ENCODE measurements at places on chromosomes 5 and 9.

DNA sequence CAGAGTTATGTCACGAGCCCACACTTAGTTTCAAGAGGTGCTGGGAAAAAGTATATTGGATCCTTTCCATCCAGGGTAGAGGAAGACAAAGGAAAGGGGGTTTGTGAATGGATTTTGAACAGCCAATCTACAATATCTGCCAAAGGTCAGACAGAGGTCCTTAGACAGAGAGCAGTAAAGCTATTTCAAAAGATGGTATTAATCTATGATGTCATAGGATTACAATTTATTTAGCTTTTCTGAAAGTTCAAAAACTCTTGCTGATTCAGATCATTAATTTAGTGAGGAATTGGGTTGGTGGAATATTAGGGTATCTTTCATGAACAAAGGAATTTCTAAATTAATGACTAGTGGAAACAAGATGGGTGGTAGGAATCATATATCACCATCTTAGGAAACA lies 126.9 kb downstream of the NTRK2 start:
- no peak for DNase-seq

GRCh38 chr5:114010362-114010761 lies 351.5 kb upstream of the KCNN2 start:
- no peak for DNase-seq

DNA sequence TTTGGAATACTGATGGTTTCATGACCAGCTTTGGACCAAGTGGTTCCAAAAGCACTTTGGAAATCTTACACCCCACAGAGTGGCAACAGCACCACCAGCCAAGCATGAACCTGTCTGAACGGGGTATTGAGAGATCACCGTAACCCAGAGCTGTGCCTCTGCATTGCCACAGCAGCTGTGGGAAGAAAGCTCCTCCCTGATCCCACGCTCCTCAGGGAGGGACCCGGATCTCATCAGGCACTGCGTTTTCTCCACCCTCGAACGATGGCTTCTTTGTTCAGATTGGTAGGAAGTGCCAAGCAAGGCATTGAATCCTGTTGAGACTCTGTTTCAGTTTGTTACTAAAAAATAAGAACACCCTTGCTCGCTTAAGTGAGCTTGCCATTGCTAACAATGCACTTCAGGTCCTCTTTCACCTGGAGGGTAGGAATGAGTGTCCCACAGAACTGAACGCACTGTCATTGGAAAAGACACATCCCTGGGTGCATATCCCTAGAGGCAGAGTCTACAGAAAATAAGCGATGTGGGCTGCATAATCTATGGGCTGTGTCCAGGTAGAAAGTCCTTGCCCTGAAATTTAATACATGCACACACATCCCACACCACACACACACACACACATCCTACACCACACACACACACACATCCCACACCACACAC lies 118.0 kb upstream of the ICE1 start:
- DNase-seq = no peak

DNA sequence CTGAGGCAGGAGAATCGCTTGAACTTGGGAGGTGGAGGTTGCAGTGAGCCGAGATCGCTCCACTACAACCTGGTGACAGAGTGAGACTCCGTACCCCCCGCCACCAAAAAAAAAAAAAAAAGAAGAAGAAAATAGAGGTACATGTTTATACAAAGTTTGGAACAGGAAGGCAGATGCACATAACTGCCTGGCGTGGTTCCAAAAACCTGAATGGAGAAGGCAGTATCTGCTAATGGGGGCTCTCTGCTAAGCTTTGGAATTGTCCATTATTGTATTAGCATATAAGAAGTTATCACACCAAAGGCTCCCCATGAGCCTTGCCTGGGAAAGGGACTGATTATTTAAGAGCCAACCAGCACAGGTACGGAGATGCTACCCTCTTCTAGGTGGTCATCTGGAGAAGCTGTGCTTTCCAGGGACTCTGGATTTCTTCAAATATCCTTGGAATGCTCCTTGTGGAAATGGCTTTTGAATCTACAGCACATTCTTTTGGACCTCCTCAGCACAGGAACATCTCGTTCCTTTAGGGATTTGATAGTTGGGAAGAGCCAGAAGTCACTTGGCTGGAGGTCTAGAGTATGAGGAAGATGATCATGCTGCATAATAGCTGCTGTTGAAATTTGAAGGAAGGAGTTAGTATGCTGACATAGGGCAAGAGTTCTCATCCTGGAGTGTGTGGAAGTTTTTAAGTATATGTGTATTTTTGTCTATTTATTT lies 42.5 kb upstream of the ABCA1 start:
- DNase-seq = no peak

DNA sequence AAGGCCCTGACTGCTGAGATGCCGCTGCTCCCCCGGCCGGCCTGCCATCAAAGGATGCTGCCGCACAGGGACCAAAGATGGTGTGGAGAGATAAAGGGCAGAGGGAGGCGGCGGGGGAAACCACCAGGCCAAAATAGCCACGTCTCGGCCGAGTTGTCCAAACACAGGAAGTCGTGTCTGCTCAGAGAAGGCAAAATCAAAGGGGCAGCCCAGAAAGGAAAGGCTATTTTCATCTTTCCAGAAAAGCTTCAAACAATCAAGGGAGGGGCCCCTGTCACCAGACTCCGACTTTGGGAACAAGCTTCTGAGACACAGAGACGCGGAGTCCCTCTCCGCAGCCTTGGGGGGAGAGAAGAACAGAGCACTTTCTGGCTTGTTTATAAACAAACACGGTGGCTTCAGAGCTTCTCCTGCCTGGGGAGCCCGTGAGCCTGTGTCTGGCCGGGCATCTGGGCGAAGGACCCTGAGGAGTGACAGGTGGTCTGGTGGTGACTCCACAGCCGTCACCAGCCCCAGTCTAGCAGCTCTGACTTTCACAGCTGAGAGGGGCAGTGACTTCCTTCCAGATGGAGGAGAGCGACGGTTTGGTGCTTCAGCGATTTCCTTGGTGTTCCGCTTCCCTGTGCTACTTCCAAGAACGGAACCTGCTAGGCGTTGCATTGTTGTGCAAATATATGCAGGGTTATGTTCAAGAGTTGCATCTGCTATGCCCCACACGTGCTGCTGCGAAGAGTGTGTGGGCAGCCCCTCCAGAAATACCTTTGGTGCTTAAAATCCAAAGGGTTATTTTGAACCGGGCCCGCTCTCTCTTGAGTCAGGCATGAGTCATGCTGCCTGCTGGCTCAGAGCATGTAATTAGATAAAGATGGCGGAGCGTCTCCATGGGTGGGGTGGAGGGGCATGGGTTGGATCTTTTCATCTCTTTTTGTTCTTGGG lies 24.0 kb downstream of the ADAMTSL2 start:
- DNase-seq = peak; percentile 33

GRCh38 chr5:125551246-125551645 lies 804.8 kb upstream of the ZNF608 start:
- DNase-seq = no peak

- no peak for DNase-seq
Observed at GRCh38 chr9:106218854-106219253, 524.5 kb downstream of the TMEM38B start.

DNA sequence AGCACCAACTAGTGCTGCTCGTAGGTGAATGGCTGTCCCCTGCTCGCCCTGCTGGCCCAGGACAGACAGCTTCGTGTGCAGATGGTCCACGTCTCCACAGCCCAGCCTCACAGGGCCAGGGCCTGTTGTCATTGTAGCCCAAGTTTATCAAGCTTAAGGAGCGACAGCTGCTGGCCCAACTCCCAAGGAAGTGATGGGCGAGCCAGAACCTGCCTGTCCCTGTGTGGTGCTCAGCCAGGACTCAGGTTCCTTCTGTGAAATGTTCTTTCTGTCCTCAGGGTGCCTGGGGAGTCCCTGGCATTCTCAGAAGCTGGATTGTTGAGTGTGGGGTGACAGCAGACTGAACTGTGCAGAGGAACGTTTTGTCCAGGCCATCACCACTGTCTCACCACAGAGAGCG lies 16.4 kb downstream of the TRIP13 start:
- DNase-seq = no peak

DNA sequence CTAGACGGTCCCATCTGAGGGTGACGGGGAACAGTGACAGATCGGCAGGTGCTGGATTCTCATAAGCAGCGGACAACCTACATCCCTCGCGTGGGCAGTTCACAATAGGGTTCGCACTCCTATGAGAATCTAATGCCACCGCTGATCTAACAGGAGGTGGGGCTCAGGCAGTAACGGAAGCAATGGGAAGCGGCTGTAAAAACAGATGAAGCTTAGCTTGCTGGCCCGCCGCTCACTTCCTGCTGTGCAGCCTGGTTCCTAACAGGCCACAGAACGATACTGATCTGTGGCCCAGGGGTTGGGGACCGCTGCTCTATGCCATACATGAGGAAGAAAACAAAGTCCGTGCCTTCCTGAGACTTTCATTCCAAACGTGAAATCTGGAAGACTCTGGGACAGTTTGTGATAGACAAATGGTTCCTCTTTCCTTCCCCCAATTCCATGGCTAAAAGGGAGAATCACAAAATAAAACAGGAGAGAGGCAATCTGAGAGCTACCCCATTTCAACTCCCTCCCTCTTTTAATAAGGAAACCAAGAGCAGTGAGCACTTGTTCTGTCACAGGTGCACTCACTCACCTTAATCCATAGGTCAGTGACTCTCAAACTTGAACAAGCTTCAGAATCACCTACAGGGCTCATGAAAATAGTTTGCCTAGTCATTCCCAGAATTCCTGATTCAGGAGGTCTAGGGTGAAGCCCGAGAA lies 12.1 kb downstream of the PDCL start:
- peak; percentile 56 for DNase-seq

GRCh38 chr5:172443441-172444109 lies 10.8 kb downstream of the SH3PXD2B start:
- DNase-seq = peak; percentile 38

DNA sequence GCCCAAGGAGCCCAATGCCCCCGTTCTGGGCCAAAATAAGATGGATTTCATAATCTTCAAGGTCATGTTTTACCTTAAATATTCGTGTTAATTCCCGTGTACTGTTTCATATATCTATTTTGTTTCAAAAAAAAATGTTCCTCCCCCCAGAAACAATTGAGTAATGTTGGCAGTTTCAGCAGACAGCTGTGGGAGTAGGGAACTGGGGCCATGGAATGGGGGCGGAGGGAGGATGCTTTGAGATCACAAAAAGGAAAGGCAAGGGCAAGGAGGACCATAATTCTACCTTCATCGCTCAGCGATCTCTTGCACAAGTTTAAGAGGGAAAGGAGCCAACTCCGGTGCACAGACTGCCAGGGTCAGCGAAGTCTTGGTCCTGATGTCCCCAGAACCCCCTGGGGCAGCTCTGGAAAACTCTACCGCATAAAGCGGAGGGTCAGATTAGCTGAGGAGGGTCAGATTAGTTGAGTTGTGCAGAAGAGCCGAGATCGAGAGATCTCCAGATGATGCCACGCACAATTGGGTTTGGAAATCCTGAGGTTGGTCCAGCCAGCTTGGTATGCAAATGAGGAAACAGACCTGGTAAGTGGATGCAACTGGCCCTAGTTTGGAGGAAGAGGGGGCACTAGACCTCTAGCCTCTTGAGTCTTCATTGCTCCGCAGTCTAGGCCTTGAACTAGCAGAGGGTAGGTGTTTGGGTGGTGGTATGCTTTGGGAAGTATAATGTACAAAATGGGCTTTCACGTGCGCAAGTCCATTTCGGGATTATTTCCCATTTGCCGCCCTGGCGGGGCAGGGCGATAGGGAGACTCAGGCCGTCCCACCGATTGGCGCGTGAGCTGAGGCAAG lies 24.0 kb downstream of the CDKN2A start:
- DNase-seq = no peak

DNA sequence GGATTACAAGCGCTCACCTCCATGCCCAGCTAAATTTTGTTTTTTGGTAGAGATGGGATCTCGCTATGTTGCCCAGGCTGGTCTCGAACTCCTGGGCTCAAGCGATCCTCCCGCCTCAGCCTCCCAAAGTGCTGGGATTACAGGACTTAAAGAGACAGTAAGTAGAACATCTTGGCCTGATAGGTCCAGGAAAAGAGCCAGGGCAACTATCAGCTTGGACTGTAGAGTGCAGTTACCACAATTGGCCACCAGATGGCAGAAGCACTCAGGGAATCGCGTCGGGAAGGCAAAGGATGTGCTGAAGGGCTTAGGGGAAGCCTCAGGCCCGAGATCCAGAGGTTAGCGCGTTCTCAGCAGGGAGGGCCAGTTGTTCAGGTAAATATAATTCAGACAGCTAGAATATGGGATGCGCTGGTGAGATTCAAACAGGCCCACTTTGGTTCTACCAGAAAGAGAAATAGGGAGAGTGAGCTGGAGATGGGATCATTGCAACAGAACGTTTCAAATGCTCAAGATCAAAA lies 21.5 kb downstream of the C9orf57 start:
- DNase-seq = peak; percentile 55

- no peak for DNase-seq
Observed at GRCh38 chr9:89375191-89375760, 57.0 kb downstream of the SECISBP2 start.

DNA sequence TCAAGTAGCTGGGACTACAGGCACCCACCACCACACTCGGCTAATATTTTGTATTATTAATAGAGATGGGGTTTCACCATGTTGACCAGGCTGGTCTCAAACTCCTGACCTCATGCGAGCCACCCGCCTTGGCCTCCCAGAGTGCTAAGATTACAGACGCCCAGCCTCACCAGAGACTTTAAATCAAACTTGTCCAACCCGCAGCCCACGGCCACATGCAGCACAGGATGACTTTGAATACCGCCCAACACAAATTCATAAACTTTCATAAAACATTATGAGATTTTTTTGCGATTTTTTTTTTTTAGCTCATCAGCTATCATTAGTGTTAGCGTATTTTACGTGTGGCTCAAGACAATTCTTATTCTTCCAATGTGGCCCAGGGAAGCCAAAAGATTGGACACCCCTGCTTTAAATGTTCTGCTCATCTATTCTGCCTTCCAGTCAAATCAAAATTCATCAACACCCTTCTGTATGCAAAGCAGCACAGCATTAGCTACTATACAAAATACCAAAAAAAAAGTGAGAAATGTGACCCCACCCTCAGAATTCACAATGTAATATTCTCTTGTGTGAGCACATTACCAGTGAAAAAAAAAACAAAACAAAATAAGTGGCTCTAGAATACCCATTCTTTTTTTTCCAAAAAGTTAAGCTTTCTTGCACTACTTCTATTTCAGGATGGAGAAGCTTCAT lies 42.7 kb upstream of the CDC42SE2 start:
- no peak for DNase-seq

- no peak for DNase-seq
Observed at GRCh38 chr9:16413509-16414016, 456.9 kb downstream of the BNC2 start.

DNA sequence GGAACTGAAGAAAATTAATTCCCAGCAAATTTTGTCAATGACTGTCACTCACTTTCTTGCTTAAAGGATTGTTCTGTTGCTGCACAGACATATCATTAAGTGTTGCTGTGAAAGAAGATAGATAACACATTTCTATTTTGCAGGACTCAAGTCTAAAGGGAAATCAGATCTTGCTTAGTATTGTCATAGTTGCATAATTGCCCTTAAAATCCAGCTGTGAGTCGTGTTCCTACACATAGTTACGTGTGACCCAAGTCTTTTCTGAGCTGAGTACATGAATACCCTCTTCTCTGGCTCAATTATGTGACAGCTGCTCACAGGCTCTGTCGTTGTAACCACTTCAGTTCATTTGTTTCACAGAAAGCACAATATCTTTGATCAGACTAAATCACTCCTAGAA lies 390.8 kb downstream of the DTWD2 start:
- no peak for DNase-seq

- DNase-seq = no peak
Observed at GRCh38 chr5:32261198-32261597, 51.5 kb downstream of the MTMR12 start.

All from brain pericyte (primary cell).